ENCODE measurements at places on chromosomes 5 and 9.

DNA sequence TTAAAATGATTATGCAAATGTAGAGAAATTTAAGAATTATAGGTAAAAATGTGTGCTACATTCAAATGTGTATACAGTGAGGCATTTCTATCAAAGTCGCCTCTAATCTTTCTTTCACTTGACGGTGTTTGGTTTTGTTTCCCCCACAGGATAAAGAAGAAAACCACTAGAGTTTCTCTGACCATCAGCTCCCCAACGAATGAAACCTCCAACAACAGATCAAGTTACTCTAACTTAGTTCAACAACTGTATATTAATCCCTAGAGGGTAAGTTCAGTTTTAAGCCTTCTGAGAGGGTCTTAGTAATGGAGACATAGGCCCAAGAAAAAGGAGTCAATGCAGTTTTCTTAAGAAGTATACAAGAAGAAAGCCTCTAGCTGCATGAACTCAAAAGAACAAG lies 11.5 kb upstream of the MYOT start:
- DNase-seq: no peak

- no peak for DNase-seq
Measured at GRCh38 chr5:175447571-175447970, 3.6 kb upstream of the DRD1 start.

DNA sequence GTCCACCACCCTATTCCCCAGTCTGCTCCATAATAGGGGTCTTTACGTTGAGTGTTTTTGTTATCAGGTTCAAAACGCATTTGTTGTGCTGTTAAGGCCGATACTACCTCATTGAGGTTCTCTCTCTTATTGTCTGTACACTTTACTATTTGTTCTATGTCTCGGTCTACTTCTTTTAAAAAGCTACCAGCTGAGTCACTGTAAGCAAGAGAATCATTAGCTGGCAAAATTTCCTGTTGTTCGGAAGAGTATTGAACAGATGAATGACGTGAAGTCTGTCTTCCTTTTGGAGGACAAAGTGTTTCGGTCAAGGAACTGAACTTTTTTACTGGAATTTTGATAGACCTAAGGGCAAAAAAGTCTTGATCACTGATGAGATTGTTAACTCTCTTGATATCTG lies 10.3 kb downstream of the LYSMD3 start:
- DNase-seq: no peak

- no peak for DNase-seq
Measured at GRCh38 chr5:115872447-115872846, 30.7 kb downstream of the AP3S1 start.

GRCh38 chr9:37163299-37163698 lies 42.9 kb downstream of the ZCCHC7 start:
- DNase-seq: no peak

GRCh38 chr5:178394074-178394473 lies 161.5 kb upstream of the PHYKPL start:
- no peak for DNase-seq

DNA sequence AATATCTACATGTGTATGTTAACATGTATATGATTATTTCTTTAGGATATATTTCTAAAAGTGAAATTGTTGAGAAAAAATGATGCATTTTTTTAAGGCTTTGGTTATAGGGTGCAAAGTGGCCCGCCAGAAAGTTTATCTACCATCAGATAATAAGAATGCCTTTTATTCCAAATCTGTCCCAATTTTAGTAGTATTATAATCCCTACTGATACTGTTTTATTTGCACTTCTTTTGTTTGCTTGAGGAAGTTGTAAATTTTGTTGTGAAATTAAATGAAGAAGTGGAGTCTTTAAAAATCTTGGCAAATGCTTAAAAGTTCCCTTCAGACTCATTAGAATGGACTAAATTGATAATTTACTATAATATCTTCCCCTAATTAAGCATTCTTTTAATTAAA lies 73.0 kb downstream of the NIPBL start:
- no peak for DNase-seq

GRCh38 chr9:82526577-82526976 lies 536.4 kb downstream of the RASEF start:
- no peak for DNase-seq

DNA sequence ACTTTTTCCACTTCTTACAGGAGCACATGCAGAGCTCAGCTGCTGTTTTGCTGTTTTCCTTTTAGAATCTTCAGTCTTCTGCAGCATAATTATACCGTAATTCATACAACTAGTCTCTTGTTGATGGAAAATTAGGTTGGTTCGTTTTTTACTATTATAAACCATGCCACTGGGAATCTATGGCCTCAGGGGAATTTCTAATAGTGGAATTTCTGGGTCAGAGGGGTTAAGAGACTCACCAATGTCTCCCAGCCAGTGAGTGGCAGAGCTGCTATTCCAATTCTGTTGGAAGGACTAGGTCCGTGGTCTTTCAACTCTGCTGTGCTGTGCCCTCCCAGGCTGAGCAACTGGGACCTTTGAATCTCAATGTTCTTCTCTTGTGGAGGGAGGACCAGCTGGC lies 282.5 kb downstream of the ZSWIM6 start:
- DNase-seq: no peak

DNA sequence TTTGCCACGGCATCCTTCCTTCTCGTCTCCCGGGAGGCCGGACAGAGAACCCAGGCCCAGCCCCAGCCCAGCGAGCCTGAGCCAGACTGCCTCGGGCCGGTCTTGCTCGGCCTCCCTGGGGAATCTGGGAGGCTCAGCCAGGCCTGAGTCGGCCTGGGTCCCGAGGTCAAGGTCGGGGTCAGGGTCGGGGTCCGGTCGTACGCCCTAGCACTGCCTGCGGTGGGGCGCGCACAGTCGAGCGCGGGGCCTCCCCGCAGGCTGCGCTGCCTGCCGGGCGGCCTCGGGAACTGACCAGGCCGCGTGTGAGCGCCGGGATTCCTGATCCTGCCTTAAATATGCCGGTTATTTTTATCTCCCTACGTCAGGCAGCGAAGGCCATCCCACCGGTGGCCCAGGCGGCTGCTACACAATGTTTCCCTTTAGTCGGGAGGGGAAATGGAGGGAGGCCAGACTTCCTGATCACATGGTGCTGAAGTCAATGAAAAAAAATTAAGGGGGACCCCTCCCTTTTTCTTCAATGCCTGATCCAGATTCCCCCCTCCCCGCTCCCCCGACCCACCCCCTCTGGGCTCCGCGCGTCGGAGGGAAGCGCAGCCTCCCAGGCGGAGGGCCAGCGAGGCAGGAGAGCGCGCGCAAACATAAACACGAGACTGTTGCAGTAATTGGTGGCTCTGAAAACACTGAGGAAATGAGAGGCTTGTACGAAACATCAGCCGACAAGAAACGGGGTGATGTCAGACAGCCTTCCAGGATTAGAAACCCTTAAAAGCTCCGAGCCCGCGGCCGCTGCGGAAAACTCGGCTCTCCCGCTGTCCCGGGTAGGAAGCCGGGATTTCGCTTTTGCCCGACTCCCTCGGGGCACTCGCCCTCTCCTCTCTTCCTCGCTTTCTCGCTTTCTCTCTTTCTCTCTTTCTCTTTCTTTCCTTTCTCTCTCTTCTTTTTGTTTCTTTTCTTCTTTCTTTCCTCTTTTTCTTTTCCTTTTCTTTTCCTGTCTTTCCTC lies 148.2 kb upstream of the KLF4 start:
- peak; percentile 69 for DNase-seq

DNA sequence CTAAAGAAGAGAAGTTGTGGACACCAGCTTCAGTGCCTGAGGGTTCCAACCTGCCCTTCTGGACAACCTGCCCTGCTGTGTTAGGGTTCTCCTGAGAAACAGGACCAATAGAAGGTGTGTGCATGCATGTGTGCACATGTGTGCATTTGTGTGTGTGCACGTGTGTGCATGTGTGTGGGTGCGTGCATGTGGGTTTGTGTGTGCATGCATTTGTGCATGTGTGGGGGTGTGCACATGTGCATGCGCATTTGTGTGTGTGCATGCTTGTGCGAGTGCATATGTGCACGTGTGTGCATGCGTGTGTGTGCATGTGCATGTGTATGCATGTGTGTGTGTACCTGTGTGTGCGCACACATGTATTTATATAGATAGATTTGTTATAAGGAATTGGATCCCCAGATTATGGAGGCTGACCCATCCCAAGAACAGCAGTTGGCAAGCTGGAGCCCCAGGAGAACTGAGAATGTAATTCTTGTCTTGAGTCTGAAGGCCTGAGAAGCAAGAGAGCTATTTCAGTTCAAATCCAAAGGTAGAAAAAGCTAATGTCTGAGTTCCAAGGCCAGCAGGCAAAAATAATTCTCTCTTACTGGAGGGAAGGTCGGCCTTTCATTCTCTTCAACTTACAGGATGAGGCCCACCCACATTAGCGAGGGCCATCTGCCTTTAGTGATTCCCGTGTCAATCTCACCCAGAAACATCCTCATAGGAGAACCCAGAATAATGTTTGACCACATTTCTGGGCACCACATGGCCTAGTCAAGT lies 62.9 kb upstream of the SYNPO start:
- no peak for DNase-seq

DNA sequence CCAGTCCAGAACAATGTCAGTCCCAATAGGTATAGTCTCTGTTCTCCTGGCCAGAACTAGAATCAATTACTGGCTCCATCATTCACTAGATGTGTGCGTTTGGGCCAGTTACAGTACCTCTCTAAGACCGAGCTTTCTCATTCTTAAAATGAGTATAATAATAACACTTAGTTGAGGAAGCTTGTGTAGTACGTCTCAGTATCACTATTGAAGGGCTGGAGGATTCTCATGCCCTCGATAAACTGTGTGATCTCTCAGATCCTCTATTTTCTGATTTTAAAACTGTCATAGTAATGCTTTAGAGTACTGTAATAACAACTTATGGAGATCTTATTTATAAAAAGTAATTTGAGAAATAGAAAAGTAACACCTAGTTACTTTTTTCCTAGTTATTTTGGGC lies 50.7 kb downstream of the CDKN2A start:
- no peak for DNase-seq

GRCh38 chr5:1999794-2000193 lies 117.1 kb upstream of the IRX4 start:
- DNase-seq: no peak

- no peak for DNase-seq
Measured at GRCh38 chr5:147464211-147464610, 45.7 kb downstream of the DPYSL3 start.

DNA sequence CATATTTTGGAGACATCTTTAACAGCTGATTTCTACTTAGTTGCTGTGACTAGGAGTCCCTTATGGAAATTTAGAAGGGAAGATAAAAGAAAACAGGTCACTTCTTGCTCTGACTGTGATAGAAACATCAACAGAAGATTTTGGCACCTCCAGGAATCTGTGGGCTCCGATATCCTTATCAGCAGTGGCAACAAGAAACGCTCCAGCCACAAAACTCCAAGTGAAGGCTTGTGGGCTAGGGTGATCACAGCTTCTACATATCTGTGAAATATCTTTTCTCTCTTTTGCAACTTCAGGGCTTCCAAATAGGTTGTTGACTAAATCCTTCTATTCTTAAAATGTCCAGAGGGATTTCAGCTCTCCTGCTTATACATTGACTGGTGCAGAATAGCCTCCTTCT lies 1625.5 kb upstream of the CDH6 start:
- no peak for DNase-seq

- DNase-seq: no peak
Measured at GRCh38 chr5:176407456-176408251, 8.7 kb downstream of the CLTB start.

DNA sequence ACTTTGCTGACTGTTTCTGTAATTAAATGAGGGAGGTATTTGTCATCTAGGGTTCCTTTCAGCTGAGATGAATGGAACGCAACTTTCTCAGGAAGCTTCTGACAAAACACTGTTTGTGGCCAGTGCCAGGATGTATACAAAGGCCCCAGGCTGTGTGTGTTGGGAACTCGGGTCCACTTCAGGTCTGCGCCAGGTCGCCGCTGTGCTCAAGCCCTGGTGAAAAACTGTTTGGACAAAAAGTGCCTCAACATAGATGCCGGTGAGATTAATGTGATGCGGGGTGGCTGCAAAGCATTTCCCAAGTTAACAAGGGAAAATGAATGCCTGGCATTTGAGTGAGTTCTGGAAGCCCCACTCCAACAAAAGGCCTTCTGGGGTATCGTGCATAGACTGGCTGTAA lies 156.4 kb downstream of the GABBR2 start:
- DNase-seq: no peak

DNA sequence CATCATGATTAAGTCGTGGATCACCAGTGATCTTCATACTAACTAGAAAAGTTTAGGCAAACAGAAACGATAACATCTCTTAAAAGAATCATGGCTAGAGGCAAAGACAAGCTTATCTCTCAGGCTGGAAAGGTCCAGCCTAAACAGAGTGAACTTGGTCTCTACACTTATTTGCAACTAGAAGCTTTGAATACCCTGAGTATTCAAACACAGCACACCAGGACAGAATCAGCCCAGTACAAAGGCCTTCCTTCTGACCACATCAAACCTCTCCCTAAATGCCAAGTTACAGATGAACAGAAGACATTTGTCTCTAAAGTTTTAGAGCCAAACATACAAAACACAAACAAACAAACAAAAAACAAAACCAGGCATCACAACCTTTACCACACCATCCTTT lies 57.2 kb downstream of the ELAVL2 start:
- DNase-seq: no peak

DNA sequence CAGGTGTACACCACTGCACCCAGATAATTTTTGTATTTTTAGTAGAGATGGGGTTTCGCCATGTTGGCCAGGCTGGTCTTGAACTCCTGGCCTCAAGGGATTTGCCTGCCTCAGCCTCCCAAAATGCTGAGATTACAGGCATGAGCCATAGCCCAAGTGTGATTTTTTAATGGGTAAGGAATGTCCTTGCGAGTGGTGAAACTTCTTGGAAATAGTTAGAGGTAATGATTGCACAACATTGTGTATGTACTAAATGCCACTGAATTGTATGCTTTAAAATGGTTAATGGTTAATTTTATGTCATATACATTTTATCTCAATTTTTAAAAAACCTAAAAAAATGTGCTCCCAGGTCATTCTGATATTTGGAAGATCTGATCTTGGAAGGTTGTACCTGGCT lies 59.9 kb upstream of the IL6ST start:
- no peak for DNase-seq

GRCh38 chr5:87845734-87846133 lies 422.9 kb downstream of the TMEM161B start:
- no peak for DNase-seq

DNA sequence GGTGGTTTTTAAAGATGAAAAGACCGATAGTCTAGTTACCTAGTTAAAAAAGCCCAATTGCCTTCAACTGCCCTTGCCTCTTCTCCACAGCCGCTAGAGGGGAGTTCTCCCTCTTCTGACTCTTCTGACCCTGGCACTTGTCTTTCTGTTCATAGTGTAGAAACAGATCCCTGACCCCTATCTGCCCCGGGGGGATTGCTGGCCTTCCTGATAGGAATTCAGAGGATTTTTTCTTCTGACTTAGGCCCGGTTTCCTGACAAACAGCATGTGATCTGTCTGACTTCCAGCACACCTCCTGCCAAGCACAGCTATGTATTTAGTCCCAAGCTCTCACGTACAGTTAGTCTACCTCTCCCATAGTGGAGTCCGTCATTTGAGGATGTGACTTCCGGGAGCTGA lies 5.0 kb upstream of the TMEM268 start:
- DNase-seq: no peak

Data from C1 segment of cervical spinal cord (tissue), 14 donors.